ENCODE measurements at places on chromosomes 11 and 22.
A peak's percentile ranks its signal among the peaks of the same experiment; 100 is the strongest.

- no peak for DNase-seq
These were observed 36.8 kb downstream of the ALG9 start for GRCh38 chr11:111834432-111835163.

DNA sequence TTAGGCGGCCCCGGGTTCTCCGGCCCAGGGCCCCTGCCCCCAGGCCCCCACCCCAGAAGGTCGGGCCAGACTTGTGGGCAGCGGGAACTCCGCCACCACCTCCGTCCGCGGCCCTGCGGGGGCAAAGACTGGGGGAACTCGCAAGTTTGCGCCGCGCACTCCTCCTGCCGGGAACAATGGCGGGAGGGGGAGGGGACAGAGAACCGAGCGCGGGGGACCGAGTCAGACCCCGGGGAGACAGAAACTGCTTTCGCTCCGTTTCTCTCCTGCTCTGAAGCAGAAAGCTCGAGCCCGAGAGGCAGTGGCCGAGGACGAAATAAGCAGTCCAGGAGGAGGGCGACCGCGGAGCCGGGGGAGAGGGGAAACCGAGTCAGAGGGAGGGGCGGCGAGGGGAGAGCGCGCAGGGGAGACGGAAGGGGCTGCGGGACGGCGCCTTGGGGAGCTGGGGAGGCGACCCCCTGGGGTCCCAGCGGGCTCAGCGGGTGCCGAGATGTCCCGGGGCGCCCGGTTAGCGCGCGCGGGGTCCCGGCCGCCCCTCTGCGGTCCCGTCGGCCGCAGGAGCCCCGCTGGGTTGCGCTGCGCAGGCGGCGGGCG, 555 bp downstream of the TP53I11 start:
- peak; percentile 26 for DNase-seq

DNA sequence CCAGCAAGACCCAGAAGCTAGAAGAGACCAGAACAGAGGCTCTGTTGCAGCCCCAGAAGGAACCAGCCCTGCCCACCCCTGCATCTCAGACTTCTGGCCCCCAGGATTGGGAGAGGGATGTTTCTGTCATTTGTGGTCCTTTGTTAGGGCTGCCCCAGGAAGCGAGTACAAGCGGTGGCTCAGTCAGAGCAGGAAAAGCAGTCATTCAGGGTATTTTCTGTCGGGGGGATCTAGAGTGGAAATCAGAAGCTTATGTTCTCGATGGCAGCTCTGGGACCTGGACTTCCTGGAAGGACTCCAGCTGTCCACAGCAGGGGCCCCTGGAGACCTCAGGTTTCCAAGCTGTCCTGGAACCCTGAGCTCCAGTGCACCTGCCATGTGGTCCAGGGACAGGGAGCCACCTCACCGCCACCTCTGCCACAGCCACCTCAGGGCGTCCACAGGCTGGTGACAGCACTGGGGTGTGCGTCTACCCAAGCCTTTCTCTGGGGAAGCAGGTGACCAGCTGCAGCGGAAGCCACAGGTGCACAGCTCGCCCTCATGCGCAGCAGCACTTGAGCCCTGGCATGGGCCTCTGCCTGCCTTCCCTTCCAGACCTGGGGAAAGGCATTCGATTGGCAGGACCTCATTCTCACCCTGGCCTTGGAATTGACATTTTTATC, 2.6 kb downstream of the KRTAP5-5 start:
- no peak for DNase-seq

GRCh38 chr22:48651036-48651890, 1176.4 kb downstream of the BRD1 start:
- no peak for DNase-seq

DNA sequence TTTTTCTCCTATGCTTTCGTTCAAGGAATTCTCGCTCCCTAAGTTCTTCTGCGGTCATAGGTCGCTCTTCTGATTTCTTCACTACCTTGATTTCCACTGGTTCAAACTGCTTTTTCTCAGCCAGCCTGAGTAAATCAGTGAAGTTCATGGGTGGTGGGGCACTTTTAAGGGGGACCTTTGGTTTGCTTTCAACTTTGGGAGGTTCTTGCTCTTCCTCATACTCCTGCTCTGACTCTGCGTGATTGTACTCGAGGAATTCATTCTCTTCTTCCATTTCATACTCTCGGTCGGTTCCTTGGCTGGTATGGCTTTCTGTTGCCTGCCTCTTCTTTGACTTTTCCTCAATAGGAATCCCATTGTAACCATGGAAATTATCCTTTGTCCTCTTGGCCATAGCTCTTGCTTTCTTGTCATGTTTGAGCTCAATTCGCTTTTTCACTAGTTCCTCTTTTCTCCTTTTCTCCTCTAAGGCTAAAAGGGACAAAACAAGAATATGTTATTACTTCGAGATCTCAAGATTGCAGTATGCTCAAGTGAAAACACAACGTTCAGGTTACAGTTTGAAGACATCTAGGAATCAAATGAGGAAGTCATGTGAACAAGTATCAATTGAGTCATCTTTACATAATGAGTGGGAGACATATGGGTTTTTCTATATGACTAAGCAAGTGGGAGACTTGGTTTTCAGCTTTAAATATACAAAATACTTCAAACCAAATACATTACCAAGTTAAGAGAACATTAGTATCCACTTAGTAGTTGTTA, 16.2 kb downstream of the MISFA start:
- DNase-seq: no peak

Measured in stimulated activated CD4-positive, alpha-beta T cell treated with anti-CD3 and anti-CD28 coated beads, Interleukin-12 subunit alpha, Interleukin-12 subunit beta, amount 100 ng/mL, for 24 hours (primary cell).